Stimulated activated CD8-positive, alpha-beta memory T cell treated with anti-CD3 and anti-CD28 coated beads, Interleukin-7, amount 100 ng/mL, for 1 hour (primary cell): ENCODE measurements at places on chromosomes 16 and 17.

- DNase-seq, result no peak
Observed at GRCh38 chr17:49776551-49777300, 11.8 kb upstream of the KAT7 start.

DNA sequence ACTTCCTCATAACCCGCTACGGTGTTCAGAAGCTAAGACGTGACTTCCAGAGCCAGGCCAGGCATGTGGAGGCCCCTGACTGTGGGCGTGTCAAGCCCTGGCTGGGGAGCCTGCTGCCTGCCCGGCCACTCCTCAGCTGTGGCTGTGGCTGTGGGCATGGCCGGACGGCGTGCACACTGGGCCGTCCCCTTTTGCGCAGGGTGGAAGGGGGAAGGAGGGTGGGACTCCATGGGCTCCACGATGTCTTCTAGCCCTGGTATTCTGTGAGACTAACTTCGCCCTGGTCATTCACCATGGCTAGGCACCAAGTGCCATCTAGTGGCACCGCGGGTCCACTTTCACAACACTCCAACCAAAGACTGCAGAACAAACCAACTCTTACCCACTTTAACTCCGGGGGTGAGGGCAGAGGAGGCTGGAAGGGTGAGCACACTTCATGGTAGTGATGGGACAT is 67.9 kb downstream of the N4BP1 start:
- DNase-seq, result no peak

- no peak for DNase-seq
Observed at GRCh38 chr16:50967827-50968612, 183.1 kb downstream of the SALL1 start.

DNA sequence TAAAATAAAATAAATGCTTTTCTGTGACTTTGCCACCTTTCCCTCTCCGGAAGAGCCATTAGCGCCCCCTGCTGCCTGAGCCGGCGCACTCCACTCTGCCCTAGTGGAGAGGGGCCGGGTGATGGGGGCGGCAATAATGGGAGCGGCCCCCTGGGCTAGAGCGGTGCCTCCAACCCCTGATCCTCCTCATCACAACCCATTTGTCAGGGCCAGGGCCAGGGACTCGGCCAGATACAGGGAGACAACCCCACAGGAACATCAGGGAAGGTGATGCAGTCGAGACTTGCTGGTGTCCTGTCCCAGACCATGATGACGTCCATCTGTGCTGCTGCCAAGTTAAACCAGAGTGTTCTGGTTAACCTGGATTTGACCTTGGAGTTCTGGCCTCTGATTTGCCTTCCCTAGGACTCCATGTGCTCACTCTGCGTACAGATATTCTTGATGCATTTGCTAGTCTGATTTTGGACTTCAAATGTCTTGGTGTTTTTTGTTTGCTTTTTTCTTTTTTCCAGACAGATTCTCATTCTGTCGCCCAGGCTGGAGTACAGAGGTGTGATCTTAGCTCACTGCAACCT is 46.1 kb upstream of the BPTF start:
- no peak for DNase-seq

- DNase-seq, result no peak
Observed at GRCh38 chr16:68081861-68082628, 3.1 kb upstream of the NFATC3 start.

DNA sequence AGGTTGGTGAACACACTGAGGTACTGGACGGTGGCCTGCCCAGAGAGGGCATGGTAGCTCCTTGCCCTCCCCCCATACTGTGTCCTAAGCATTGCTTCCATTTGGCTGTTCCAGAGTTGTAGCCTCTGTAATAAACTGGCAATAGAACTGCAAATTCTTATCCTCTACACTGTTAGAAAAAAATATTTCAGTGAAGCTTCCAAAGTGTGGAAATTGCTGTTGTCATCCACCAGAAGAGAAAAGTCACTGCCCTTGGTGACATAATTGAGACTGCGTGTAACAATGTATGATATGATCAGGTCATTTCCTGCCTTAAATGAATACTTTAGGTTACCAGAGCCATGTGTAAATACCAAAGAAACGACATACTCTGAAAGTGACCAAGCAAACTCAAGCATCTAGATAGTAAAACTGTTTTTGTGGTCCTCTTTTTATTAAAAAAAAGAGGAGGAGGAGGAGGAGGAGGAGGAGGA is 65.9 kb downstream of the CEP95 start:
- no peak for DNase-seq

GRCh38 chr16:30893744-30894539 is at the start of gene BCL7C:
TSS of gene BCL7C (minus strand) at chr16:30894077. CDS start at chr16:30893944, 133 bp downstream.
- peak; percentile 58 for DNase-seq

- DNase-seq, result no peak
Observed at GRCh38 chr16:31291376-31291775, 31.6 kb downstream of the ITGAM start.

GRCh38 chr16:62450291-62450690 is 414.1 kb upstream of the CDH8 start:
- no peak for DNase-seq

DNA sequence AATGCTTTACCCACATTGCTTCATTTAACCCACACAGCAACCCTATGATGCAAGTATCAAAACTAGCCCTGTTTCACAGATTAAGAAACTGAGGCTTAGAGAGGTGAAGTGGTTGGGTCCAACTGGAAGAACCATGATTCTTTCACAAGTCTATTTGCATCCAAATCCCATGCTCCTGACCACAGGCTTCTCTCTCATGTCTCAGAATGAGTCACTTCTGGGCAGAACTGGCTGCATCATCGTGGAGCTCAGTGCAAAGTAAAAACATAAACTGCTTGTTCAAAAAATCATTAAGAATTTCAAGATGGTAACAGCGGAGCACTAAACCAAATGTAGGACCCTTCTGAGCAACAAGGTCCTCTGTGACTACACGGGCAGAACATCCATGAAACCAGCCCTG is 20.2 kb upstream of the CES1 start:
- no peak for DNase-seq
